Left kidney (tissue), 8 donors: ENCODE measurements at places on chromosomes 1 and 21. TPM values are rescaled to one million over a fixed set of nuclear protein-coding genes. Genes with fewer than 3 reads are reported as not detected.

The SPRR1A gene
- polyA plus RNA-seq = not detected

DNA sequence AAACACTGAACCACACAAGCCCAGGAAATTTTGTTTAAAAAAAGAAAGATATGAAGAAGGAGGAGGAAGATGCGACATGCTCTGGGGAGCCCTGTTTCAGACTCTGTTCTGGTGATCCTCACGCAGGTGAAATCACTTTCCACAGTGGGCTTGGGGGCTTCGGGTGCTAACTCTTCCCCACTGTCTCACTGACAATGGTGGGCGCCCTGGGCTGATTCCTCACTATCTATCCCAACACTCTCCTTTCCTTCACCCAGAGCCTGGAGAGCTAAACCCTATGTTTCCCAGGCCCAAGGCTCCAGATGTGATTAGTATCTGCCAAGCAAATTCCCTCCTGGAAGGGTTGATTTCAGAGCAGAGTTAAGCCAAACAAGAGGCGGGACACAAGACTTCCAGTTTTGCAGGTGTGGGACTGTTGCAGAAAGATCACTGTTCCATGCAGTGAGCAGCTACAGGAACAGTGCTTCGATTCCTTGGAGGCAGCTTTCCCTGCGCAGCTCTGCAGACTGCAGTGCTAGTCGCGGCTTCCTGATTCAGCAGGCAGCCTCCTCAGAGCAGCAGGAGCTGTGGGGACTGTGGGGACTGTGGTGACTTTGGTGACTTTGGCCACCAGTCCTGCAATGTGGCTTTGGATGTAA lies 168.3 kb downstream of the RHOU start:
- no peak for DNase-seq

The LCE3E gene
- polyA plus RNA-seq = not detected

DNA sequence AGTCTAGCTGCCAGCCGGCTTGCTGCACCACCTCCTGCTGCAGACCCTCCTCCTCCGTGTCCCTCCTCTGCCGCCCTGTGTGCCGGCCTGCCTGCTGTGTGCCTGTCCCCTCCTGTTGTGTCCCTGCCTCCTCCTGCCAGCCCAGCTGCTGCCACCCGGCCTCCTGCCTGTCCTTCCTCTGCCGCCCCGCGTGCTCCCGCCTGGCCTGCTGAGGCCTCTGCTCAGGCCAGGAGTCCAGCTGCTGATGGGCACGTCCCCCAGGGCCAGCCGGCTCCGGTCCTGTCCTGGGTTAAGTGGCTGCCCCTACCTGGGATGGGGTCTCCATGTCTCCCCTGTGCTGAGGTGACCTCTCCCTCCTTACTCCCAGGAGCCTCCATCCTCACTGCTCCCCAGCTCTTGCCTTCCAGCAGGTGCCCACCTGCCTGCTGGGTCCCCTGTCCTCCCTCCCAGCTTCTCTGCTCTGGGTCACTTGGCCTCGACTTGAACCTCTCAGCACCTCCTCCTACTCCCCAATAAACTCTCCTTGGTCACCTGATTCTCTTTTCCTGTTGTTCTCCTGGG lies 870 bp downstream of the KRTAP10-8 start:
- DNase-seq = no peak
